Hematopoietic multipotent progenitor cell (in vitro differentiated cells): ENCODE measurements at places on chromosomes 6 and 20. TPM values are rescaled to one million over a fixed set of nuclear protein-coding genes. Genes with fewer than 3 reads are reported as not detected.

GRCh38 chr6:113647143-113647889 lies 209.8 kb upstream of the MARCKS start:
- DNase-seq = no peak

GRCh38 chr20:53891306-53891894 lies 179.0 kb downstream of the BCAS1 start:
- DNase-seq = no peak

DNA sequence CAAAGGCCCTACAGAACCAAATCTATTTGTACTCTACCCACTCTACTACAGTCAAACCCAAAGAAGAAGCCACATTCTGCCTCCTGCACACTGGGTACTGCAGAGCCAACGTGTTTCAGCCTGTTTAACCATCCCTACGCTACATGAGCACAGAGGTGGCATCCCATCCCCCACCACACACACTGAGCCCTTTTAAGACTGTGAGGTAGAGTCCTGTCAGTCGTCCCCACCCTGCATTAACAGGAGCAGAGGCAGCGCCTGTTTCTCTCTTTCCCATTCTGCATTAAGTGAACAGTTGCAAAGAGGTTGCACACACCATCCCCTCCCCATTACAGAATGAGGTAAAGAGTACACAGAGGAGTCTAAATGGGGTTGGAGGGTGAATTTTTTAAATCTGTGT lies 5.2 kb upstream of the RSPH4A start:
- no peak for DNase-seq

- no peak for DNase-seq
Observed at GRCh38 chr20:13644010-13644409, 5.3 kb upstream of the TASP1 start.

DNA sequence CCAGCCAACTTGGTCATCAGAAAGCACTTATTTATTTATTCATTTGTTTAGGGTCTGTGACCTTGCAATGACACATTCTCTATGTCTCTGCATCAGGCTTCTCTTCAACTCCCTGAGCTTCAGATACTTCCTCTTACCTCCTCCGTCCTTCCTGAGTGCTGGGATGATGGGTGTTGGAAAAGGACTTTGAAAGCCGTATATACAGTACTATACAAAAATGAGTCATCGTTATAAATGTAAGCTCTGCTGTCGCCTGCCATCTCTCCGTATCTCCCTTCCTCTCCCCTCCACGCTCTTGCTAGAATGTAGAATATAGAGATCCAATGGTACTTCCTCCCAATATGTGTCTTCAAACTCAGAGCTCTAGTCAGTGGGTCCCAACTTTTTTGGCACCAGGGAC lies 91.9 kb upstream of the SALL4 start:
- DNase-seq = no peak

DNA sequence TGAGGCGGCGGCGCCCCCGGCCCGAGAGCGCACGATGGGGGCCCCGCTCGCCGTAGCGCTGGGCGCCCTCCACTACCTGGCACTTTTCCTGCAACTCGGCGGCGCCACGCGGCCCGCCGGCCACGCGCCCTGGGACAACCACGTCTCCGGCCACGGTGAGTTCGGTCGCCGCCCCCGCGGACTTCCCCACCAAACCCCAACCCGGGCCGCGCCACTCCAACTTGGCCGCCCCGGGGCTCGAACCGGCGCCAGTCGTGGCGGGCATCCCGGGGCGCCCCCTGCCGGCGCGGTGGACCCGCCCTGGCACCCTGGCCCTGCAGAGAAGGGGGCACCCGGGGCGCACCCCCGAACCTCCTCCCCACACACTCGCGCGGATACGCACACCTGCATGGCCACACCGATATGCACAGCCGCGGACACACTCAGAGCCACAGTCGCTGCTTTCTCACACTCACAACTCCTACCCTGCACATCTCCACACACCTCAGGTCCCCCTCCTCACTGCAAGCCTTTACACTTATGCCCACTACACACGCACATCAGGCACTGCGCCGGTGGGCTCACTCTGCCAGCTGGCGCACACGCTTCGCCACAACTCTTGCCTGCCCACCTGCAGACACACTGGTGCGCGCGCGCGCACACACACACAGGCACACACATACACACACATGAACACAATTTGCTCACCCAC lies 535 bp downstream of the VSTM2L start:
- DNase-seq = no peak

DNA sequence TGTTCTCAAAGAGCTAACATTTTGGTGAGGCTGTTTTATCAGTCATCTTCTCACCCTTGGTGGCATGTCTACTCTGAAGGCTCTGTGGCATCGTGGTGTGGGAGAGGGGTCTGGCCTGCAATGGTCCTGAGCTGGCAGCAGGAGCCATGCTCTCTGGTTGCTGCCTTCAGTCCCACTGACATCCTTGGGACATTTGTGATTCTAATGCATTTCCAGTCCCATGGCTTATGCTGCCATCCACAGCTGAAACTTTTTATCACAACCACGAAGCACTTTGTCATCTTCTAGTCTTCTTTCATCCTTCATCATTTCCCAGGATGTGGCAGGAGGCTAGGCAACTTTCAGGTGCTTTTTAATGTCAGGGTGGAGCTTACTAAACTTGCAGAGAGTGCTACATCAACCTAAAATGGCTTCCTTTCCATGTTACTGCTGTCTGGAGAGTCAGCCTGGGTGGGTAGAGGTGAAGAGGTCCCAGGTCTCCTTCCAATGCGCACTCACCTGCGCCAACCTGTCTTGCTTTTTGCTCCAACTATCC lies 77.1 kb downstream of the GPR63 start:
- DNase-seq = no peak

- DNase-seq = no peak
Observed at GRCh38 chr6:165245701-165246100, 63.7 kb downstream of the C6orf118 start.

- DNase-seq = peak; percentile 60
Observed at GRCh38 chr20:33663161-33664084, 1.3 kb downstream of the C20orf144 start.

DNA sequence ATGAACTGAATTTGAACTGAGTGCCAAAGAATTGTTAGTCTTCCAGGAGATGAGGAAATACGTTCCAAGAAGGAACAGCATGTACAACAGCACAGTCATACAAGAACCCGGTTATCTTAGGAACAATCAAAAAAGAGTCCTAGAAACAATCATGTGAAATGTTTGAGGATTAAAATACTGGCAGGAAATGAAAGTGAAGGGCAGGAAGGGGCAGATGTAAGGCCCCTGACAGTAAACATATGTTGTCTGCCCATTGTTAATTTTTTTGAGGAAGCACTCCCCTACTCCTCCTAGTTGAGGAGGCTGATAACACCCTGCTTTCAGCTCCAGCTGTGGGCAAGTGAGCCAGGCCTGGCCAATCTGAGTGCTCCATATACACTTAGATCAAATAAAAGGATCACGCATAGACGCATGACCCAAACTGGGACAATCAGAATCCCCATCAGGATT lies 220.9 kb downstream of the HACE1 start:
- DNase-seq = no peak

- no peak for DNase-seq
Observed at GRCh38 chr6:45591890-45592289, 214.2 kb upstream of the SUPT3H start.

GRCh38 chr6:24076011-24076410 lies 50.0 kb upstream of the NRSN1 start:
- DNase-seq = no peak

Gene KCNK15
- total RNA-seq = 0.27 TPM

Gene L3MBTL3
- total RNA-seq = 6.5 TPM

Gene HLA-DPB1
- 396 TPM for total RNA-seq
